Hepatocyte (in vitro differentiated cells): ENCODE measurements at places on chromosomes 4 and X. TPM values are rescaled to one million over a fixed set of nuclear protein-coding genes. Genes with fewer than 3 reads are reported as not detected.

DNA sequence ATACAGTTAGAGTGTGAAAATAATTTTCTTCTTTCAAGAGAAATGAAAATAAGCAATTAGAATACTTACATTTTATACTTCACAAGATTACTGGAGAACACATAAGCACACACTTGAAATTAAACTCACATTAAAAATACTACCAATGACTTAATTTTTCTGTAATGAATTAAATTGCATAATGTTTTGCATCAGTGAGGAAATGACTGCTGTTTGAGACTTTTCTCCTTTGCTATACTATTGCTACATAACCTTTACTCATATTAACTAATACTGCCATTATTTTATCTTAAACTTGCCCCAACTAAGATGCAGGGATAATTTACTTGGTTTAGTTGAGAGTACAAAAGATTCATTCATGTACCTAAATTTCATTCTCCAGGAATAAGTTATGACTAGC lies 590.9 kb downstream of the ARAP2 start:
- DNase-seq = no peak

GRCh38 chr4:137425281-137425680 lies 107.0 kb downstream of the PCDH18 start:
- DNase-seq = no peak

DNA sequence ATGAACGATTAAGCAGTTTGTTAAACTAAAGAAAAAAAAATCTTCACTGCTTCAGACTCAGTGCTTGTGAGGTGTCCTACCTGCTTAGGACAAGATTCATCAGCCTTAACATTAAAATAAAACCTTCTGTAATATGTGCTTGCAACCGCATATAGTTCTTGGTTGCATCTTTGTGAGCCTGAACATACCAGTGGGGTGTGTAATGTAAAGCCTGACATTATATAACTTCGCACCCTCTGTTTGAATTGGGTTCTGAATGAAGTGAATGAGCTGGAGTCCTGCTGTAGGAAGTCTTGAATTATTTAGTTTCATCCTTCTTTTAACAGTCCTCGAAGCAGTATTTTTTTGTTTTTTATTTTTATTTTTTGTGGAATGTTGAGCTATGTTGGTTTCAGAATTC lies 3.1 kb downstream of the KDM6A start:
- DNase-seq = no peak

- DNase-seq = no peak
Measured at GRCh38 chr4:98571161-98571786, 87.1 kb downstream of the TSPAN5 start.

DNA sequence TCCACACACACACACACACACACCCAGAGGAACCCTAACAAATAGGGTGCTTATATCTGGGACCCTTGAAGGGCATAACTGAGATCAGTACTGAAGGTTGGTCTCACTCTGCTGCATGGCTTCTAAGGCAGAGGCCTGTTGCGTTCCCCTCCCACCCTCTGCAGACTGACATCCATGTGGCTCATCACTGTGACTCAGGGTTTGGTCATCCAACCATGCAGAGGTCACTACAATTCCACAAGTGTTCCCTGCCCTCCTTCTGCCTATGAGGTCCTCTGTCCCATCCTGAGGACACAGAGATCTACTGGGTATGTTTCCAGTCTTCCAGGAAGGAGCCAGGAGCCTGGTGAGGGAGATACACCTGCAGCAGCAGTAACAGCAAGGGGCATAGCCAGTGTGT lies 55.8 kb downstream of the XAGE2 start:
- DNase-seq = no peak

- DNase-seq = peak; percentile 23
Measured at GRCh38 chr4:97656044-97656720, 487.1 kb downstream of the STPG2 start.

DNA sequence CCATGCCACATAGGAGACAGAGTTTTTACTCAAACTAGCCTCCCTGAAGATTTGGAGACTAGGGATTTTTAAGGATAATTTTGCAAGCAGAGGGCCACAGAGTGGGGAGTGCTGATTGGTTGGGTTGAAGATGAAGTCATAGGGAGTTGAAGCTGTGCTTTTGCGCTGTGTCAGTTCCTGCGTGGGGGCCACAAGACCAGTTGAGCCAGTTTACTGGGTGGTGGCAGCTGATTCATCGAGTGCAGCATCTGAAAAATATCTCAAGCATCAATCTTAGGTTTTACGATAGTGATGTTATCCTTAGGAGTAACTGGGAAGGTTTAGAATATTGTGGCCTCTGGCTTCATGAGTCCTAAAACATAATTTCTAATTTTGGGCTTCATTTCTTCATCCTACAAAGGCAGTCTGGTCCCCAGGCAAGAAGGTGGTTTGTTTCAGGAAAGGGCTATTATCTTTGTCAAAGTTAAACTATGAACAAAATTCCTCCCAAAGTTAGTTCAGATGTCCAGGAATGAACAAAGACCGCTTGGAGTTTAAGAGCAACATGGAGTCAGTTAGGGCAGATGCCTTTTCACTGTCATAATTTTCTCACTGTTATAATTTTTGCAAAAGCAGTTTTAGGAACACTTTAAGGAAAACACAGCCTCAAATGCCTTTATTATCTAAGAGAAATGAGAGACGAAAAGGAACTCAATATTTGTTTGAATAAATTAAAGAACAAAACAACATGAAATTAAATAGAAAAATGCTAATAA lies 960.8 kb upstream of the PRKX start:
- no peak for DNase-seq

DNA sequence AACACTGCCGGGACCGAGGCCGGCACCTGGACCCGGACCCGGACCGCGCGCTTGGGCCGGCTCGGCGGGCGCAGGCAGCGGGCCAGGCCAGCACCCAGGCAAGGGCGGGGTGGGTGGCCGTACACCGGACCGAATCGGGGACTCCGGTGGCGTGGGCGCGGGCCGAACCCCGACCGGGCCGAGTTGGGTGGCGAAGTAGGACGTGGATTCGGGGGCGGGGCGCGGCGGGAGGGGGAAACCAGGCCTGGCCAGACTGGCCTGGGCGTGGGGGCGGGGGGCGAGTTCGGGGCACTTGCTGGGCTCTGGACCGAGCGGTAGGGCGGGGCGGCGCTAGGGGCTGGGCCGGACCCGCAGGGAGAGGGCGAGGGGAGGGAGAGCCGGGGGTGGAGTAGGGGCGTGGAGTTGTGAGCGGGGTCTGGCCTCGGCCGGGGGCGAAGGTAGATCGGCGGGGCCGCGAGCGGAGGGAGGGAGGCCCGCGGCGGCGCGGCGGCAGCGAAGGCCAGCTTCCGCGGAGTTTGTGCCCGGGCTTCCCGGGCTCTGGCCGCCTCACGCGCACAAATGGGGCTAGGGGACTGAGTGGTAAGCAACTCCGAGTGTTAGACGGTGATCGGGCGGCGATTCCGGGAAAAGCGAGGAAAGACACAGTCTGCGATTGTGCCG lies 1.8 kb upstream of the BCORL1 start:
- peak; percentile 71 for DNase-seq

DNA sequence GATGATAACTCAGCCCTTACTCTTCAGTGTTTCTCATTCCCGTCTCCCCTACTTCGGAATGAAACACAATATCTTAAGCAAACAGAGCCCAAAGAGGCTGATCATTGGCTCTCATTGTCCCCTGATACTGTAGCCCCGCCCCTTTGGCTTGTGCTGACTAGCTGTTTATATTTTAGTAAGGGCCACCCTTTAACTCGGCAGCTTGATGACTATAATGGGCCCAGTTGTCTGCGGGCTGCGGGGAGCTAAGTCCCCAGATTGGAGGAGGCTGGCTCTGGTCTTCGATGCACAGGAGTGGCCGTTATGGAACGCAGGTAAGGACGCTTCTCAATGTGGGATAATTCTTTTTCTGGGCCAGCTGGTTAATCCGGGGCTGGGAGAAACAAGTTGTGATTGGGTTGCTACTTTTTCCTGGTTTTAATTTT lies at the start of gene TRIM2:
TSS of gene TRIM2 (plus strand) at position 197 of the 425 bp plus-strand sequence. CDS start at position 285, 88 bp downstream.
- DNase-seq = peak; percentile 94

DNA sequence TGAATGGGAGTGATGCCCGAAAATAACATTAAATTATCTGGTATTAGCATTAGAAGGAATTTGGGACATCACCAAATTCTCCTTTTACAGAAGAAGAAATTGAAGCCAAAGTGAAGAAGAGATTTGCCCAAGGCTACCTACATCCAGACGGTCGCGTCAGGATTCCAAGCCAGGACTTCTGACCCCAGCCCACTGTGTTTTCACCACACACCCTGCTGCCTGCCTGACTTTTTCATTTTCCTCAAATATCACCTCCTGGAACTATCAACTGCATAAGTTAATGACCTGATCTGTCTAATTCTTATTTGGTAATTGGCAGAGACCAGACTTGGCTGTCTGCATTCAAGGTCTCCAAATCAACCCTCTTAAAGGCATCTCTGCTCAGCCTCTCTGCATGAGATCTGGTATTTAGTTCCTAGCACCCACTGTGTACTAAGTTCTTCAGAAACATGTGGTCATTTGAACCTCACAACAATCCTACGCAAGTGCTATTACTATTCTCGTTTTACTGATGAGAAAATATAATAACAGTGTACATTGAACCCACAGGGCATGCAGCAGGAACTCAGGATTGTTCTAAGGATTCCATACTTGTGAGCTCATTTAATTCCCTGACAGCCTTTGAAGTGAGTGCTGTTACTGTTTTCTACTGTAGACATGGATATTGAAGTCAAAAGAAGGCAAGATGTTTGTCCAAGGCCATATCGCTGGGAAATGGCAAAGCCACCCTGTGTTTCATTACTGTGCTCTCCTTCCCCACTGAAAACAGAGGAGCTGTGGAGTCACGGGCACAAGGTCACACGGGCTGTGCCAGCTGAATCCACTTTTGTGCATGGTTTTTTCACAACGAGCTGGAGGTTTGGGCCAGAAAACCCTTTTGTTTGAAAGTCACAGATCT lies 195.2 kb upstream of the C1QTNF7 start:
- DNase-seq = peak; percentile 25

DNA sequence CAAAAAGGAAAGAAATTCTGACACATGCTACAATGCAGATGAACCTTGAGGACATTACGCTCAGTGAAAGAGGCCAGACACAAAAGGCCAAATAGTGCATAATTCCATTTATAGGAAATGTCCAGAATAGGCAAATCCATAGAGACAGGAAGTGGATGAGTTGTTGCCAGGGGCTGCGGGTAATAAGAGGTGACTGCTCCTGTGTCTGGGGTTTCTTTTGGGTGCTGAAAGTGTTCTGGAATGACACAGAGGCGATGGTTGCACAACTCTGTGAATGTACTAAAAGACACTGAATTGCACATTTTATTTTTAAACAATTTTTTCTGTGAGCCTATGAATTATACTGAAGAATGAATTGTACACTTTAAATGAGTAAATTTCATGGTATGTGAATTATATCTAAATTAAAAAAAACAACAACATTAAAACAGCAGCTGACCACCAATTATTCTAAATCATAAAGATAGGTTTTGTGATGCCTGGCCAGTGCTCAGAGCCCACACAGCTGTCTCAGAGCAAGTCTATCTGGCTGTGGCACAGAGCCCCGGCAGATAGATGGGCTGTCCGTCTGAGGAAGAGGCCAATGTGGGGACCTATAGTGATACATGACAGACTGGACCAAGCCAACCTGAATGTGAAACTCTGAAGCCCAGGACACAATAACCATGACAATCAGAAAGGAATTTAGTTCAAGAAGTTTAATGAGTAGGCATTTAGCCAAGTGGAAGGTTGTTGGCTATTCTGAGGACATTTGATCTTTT lies 23.5 kb upstream of the IRAK1 start:
- DNase-seq = no peak

- no peak for DNase-seq
Measured at GRCh38 chrX:122945328-122945727, 238.8 kb upstream of the GRIA3 start.

- DNase-seq = no peak
Measured at GRCh38 chr4:181748581-181748980, 494.6 kb upstream of the TENM3 start.

DNA sequence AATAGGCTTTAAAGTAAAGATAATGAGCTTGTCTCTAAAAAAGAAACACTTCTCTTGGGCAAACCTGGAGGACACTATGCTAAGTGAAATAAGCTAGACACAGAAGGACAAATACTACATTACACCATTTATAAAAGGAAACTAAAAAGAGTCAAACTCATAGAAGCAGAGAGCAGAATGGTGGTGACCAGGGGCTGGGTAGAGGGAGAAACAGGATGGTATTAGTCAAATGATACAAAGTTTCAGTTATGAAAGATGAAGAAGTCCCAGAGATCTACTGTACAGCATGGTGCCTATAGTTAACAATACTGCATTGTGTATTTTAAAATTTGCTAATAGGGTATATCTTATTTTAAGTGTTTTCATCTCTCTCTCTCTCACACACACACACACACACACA lies 28.5 kb downstream of the ACSL4 start:
- no peak for DNase-seq

GRCh38 chr4:140989944-140990343 lies 143.3 kb downstream of the RNF150 start:
- no peak for DNase-seq

- no peak for DNase-seq
Measured at GRCh38 chr4:139902321-139903320, 237.0 kb downstream of the MGST2 start.

DNA sequence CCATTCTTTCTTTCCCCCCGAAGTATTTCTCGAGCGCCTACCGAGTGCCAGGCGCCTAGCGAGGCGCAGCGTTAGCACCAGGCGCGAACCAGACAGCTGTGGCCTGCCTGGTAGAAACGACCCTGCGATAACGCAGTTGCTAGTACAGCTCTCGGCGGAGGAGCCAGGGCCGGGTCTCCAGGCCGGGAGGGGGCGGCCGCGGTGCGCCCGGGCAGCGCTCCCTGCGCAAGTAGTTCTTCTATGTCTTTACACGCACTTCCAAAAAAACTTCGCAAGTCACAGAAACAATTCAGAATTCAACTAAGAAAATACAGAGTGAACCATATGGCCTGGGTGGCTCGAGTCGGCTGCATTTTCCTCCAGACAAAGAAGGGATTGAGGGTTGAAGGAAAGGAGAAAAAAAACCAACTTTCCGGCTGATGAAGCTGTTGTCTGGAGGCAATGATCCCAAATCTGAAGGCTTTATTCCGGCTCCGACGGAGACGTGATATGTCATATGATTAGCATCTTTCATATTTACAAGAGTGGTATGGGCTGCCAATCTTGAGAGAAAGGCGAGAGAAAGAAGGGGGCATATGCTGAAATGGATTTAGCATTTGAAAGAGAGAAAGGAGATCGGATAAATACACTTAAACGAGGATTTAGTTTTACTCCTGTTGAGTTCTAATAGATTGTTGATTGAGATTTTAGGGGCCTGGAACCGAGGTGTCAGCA lies 7.2 kb upstream of the NEUROG2 start:
- DNase-seq = peak; percentile 41

UCP1 gene
- not detected in 2 replicates for polyA plus RNA-seq

MAP7D3 gene
- 6.1 and 6.8 TPM in 2 replicates for polyA plus RNA-seq

ADGRL3 gene
- 3.9 and 4.4 TPM in 2 replicates for polyA plus RNA-seq

CT47B1 gene
- not detected in 2 replicates for polyA plus RNA-seq

SSX2B gene
- polyA plus RNA-seq = not detected in 2 replicates

OPRPN gene
- not detected in 2 replicates for polyA plus RNA-seq

CCNA2 gene
- polyA plus RNA-seq = 7.4 and 15.1 TPM in 2 replicates

EXOC1L gene
- not detected in 2 replicates for polyA plus RNA-seq

SLC25A53 gene
- 4.8 and 5.7 TPM in 2 replicates for polyA plus RNA-seq

FGFBP1 gene
- polyA plus RNA-seq = 1.7 and 1.8 TPM in 2 replicates
